ENCODE measurements at places on chromosomes 6 and 20.

DNA sequence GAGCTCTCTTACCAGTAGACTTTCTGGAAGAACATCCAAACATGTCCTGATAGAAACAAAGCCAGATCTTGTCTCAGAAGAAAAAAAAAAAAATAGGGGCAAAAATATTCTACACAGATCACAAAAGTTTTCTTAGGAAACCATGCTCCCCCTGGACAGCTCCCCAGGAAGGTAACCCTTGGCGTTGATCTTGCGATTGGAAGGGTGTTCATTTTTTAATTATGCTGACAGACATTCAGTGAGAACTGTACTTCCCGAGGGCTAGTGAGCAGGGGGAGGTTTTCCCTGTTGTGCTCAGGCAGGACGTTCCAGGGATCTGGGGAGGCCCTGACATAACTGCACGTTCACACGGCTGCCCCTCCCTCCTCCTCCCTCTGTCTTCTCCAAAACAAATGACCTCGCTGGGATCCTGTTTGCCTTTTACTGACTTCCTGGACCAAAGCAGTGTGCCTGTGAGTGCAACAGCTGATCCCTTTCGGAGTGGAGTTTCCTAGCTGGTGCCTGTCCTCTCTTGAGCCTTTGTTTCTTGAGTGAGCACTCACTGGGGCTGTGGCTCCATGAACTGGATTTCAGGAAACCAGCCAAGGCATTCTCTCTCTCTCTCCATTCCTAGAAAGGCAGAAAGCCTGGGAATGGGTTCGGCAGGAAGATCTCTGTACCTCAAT lies 46.7 kb downstream of the MARCKS start:
- DNase-seq: no peak

GRCh38 chr6:156634951-156635371 lies 142.2 kb upstream of the ARID1B start:
- DNase-seq: no peak

DNA sequence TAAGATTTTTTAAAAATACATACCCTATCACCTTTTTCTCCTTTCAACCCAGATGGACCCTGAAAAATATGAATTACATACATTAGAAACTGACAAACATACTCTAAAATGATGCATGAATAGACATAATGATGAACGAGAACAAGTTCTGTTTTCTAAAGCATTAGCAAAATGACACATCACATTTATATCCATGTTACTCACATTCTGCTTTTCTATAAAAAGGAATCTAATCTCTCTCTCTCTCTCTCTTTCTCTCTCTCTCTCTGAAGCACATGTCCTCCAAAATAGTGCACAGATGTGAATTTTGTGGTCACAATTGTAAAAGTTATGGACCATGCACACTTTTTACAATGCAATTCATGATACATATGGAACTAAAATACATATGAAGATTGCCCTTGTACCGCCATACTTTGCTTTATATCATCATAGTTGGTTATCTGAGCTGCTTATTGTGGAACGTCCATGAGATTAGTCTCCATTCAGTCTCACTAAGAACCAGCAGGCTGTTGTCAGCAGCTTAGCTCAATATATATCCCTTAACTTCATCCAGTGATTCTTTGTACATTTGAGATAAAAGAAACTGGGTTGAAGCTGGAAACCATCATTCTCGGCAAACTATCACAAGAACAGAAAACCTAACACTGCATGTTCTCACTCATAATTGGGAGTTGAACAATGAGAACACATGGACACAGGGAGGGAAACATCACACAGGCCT lies 114.2 kb downstream of the COL12A1 start:
- no peak for DNase-seq

- no peak for DNase-seq
Measured at GRCh38 chr6:89217299-89217910, at the start of gene GABRR1. TSS of gene GABRR1 (minus strand) at chr6:89217358. CDS start at chr6:89217322, 36 bp downstream.

DNA sequence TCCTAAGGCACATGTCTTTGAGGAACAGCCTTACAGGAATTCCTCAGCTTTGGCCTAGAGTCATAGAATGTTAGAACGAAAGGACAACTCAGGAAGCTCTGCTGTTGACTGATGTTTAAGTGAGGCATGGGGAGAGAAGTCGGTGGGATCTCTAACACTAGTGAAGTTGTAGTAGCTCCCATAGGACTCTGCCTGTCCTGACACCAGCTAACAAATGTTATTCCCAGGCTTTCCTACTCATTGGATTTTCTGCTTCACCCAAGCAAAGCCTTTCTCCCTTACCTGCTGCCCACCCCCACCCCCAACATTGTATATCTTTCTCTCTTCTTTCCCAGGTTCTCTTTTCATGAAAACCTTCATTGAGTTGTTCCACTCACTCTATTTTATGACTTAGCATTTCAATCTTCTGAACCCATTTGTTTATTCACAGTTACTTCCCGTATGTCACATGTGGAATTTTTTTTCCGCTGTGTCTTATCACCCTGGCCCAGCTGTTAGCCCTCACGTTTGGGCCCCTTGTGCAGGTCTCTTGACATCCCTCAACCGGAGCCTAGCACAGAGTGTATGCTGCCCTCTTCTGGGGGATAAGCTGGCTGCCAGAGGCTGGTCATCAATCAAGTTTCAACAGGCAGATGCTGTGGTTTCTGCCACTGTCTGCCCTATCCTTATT lies 39.2 kb upstream of the RNF8 start:
- no peak for DNase-seq

- no peak for DNase-seq
Measured at GRCh38 chr6:131819572-131820124, 11.8 kb downstream of the ENPP1 start.
